Stomach (tissue), 19 donors: ENCODE measurements at places on chromosomes 5 and 9.

DNA sequence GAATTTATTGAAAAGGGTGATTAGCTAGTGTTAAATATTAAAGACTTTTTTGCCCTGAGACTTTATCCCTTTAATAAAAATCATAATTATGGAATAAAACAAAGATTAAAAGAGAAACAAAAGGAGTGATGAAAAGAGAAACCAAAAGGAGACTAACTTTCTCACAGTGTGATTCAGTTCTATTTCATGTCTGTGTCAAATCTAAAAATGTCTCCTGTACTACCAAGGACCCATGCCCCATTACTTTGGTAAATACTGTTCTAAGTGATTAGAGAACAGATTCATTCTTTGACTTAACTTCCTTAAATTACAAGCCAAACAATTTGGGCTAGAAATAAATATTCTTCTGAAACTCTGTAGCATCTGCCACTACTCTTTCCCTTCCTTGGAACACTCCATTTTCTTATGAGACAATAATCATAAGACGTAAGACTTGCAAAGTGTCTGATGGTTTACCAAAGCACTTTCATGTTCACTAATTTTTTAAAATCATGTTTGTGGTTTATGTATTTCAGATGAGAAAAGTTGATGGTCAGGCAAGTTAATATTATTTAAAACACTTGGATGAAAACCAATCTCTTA is 319.0 kb downstream of the EBF1 start:
- no peak for DNase-seq

GRCh38 chr5:122967625-122968024 is 68.9 kb downstream of the PPIC start:
- no peak for DNase-seq

DNA sequence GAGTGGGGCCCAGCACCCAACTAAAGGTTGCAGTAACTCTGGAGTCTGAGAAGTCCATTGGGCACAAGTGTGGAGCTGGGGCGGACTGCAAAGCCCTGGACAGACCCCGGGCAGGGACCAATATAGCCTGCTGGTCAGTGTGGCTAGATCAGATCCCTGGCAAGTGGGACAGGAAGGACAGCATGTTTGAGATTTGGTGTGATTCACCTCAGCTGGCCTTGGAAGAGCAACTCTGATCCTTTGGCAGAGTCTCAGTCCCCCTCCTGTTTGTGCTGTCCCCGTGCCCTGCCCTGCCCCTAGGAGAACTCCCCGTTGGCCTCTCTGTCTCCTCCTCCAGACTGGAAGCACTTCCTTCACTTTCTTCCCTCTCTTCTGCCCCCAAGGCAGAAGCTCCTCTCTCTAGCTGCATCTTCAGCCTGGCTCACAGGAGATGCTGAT is 255.3 kb downstream of the FSTL4 start:
- no peak for DNase-seq

GRCh38 chr5:153658606-153659005 is 168.1 kb downstream of the GRIA1 start:
- no peak for DNase-seq

GRCh38 chr5:125710745-125711144 is 712.5 kb upstream of the GRAMD2B start:
- no peak for DNase-seq

GRCh38 chr9:120158221-120158620 is 421.7 kb downstream of the CDK5RAP2 start:
- DNase-seq = no peak
